ENCODE measurements at places on chromosomes 1 and 21. TPM values are rescaled to one million over a fixed set of nuclear protein-coding genes. Genes with fewer than 3 reads are reported as not detected.

- no peak for DNase-seq
These were observed 149.9 kb upstream of the IGSF21 start for GRCh38 chr1:17957588-17958267.

DNA sequence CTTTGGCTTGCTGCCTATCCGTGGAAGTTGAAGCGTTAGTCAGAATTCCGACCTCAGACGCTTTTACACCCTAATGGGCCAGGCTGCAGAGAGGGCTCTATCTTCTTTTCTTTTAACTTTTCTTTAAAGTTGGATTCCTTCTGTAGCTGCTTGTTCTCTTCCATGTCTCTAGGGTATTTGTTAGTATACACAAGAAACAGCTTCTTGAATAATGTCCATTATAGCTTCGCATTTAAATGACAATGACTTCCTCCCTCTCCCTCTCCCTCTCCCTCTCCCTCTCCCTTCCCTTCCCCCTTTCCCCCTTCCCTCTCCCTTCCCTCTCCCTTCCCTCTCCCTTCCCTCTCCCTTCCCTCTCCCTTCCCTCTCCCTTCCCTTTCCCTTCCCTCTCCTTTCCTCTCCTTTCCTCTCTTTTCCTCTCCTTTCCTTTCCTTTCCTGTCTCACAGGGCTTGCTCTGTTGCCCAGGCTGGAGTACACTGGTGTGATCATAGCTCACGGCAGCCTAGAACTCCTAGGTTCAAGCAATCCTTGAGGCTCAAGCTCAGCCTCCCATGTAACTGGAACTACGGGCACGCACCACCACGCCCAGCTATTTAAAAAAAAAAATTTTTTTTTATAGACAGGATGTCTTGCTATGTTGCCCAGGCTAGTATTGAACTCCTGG, 33.0 kb downstream of the RIPPLY3 start:
- DNase-seq = no peak

- no peak for DNase-seq
These were observed 1.2 kb downstream of the SCMH1 start for GRCh38 chr1:41240781-41241353.

GRCh38 chr1:93625582-93626327, 55.9 kb downstream of the BCAR3 start:
- no peak for DNase-seq

DNA sequence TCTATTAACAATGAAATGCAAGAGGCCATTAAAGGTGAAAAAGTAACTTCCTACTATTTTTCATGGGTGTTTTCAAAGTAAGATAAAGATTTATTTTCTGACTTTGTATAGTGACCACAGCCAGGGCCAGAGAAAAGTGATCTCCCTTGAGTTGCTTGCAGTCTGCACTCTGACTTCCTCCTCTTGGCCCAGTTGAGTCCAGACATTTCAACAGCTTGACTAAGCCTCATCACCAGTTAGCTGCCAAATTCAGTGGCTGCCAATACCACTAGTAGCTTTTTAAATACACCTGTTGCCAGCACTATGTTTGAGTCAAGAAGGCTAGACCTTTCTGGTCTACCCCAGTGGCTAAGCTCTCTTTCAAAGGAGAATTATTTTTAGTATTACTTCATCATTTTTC, 3.7 kb upstream of the NEK7 start:
- DNase-seq = no peak

The REN gene
- polyA plus RNA-seq = 0.72 TPM

- DNase-seq = no peak
These were observed 12.5 kb downstream of the AGRN start for GRCh38 chr1:1032424-1032823.

The S100B gene
- polyA plus RNA-seq = not detected

DNA sequence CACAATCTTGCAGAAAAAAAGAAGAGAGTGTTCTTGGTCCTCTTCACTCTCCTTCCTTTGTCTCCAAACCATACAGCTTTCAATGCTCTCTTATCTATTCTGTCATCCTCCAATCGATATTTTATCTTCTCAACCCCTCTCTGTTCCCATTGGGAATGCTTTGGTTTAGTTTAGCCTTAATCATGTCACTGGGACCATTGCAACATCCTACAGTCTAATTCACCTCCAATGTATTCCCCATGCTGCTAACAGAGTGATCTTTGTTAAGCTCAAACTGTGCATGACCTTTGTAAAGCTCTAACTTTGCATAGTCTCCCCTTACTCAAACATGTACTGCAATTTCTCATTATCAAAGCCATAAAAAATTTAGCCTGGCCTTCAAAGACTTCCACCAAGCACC, 2.9 kb downstream of the MPL start:
- DNase-seq = no peak

The PROX1 gene
- 0.07 TPM for polyA plus RNA-seq

The ERICH3 gene
- not detected for polyA plus RNA-seq

The CSF3R gene
- polyA plus RNA-seq = not detected

The ARV1 gene
- 37.2 TPM for polyA plus RNA-seq

GRCh38 chr1:168829876-168830275, 100.9 kb upstream of the DPT start:
- DNase-seq = no peak

DNA sequence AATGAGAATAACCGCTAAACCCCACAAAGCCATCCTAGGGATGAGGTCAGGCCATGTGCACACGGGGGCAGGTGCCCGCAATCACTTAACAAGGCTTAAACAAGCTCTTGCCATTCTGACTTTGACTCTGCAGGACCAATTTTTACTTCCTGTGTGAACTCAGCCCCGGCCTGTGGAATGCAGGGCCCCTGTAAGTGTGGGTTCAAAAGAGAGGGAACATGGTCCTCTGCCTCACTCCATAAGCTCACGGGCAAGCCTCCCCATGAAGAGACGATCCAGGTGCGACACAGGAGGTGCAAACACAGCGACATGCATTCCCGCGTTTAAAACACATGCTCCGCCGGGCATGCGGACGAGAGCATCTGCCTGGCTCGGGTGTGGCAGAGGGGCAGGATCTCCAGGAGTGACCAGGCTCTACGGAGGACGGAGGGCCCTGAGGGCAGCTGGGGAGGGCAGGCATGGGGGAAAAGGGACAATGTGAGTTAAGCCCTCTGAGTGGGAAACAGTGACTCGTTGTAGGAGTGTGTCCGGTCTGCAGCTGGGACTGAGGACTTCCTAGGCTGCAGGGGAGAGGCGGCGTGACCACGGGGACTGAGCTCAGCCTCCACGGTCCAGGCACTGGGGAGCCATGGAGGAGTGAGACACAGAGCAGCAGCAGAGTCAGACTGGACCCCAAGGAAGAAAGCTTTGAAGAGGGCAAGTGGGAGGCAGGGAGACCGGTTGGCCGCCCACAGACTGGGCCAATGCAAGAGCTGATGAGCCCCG, 40.6 kb upstream of the AJAP1 start:
- DNase-seq = no peak

GRCh38 chr21:13854638-13855037, 245.1 kb downstream of the POTED start:
- DNase-seq = no peak

DNA sequence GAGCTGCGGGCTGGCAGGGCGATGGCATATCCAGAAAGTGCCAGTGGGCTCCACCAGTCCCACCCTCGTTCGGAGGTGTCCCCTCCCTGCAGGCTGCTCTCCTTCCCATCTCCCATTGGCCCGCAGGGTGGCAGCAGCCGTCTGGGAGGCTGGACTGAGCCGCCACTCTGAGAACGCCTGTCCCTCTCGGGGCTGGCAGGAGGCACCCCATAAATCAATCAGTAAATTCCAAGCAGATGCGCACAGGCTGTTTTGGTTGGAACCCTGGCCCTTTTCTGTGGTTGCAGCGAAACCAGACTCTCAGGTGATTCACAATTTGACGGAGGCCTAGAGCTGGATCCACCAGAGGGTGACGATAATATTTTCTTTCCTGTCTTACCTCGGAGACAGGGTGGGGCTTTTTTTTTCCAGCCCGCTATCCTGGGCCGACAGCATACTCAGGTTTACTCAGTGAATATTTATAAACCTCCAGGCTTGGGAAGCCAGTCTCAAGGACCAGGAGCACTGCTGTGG, 99.7 kb downstream of the GLIS1 start:
- no peak for DNase-seq

The VASH2 gene
- 4.2 TPM for polyA plus RNA-seq

Measured in AG04450 (cell line).